ENCODE measurements at places on chromosomes 5 and 9.

DNA sequence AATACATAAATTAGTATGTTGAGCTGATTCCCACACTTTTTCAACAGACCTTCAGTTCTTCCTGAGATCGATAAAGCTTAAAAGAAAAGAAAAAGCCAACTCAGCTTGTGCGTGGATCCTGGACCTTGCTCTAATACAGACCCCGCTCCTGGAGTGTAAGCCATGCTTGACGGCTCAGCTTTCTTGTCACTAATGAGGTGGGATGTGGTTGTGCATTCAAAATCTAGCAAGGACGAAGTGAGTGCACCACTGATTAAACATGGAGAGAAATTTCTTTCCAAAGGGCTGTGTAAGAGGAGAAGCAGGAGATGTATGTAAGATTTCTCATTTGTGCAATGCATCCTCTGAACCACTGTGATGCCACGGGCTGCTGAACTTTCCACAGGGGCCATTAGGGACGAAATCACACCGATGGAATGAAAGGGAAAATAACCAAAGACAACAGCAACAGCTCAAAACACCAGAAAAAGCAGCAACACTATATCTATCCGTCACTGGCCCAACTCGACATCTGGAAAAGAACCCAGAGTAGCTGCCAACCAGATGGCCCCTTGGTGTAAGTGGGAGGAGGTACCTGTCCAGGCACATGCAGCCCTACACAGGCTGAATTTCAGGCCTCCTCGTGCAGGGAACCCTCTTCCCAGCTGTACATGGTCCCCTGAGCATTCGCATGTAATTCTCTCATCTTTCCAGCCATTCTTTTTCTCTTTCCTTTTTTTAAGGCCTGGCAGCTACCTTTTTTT lies 178.9 kb downstream of the SREK1 start:
- no peak for DNase-seq

GRCh38 chr5:15013654-15014463 lies 142.3 kb upstream of the ANKH start:
- no peak for DNase-seq

- peak; percentile 69 for DNase-seq
Observed at GRCh38 chr5:1564182-1564748, 40.5 kb upstream of the LPCAT1 start.

GRCh38 chr5:34009610-34010009 lies 1.8 kb upstream of the AMACR start:
- DNase-seq: no peak

DNA sequence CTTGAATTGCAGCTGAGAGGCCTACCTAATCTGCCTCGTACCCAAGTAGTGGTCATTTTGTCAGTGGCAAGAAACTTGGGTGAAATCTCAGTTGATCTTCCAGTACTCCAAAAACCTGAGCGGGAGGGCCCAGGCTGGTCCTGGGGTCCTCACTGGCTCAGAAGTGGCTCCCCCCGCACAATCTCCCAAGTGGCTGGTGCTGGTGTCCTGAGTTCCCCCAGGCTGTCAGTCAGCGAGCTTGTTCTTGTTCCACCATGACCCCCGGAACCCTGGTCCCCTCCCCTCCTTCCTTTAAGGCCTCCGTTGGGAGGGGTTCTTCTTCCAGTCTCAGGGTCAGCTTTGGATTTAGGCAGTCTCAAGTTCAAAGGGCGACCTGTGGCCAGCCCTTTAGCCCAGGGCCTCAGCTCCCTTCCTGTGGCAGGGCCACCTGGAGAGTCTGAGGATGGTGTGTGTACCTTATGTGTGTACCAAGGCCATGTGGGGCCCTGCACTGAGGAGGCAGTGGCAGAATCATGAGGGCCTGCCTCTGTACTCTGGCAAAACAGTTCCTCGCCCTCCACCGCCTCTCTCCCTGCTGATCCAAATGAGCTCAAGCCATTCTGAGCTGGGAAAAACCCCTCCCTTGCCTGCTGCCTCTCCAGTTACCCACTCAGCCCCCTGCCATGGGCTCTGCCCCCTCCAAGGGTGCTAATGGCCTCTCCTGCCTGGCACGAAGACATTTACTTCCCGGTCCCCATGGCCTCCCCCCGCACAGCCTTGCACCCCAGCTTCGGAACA lies 4.5 kb upstream of the DBN1 start:
- no peak for DNase-seq

DNA sequence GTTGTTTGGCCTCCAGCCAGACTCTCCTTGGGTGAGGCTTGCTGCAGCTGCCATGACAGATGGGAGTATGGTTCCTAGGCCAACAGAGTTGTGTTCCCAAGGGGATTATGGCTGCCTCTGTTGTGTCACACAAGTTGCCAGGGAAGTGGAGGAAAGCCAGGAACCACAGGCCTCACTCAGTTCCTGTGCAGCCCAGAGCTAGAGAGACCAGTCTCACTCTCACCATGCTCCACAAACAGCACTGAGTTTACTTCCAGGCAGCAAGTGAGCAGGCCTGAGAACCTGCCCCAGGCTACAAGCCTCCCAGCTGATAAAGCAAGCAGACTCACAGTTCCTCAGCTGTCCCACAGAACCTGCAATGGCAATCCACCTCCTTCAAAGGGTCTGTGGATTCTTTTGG lies 273.6 kb upstream of the TAS2R1 start:
- no peak for DNase-seq

DNA sequence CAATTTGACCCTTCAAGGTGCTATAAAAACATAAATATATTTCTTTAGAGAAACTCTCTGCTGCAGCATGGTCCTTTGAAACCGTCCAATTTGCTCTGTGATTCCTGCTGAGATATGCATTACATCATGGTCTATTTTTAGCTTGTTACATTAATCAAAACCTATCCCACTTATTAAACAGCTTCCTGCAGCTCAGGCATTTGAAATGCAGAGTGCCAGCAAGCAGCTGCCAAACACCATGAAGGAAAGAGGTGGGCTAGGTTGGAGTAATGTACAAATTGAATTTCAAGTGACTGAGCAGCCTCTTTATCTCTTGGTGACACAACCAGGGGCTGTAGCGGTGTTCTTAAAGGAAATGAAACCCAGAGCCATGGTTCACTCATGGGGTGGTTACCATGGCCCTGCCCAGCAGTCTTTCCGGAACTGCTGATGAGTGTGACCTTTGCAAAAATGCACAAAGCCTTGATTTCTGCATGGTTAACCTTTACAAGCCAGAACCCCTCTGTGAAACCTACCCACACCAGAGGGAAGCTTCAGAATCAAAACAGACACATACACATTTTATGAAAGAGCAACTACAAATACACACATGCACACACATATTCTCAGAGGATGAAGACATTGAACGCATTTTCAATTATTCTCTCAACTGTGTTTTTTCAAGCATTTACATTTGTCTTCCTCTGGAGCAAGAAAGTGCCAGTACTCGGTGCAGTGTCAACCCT lies 155.8 kb upstream of the ZNF608 start:
- DNase-seq: no peak

GRCh38 chr5:99030906-99031440 lies 102.2 kb upstream of the CHD1 start:
- DNase-seq: no peak

DNA sequence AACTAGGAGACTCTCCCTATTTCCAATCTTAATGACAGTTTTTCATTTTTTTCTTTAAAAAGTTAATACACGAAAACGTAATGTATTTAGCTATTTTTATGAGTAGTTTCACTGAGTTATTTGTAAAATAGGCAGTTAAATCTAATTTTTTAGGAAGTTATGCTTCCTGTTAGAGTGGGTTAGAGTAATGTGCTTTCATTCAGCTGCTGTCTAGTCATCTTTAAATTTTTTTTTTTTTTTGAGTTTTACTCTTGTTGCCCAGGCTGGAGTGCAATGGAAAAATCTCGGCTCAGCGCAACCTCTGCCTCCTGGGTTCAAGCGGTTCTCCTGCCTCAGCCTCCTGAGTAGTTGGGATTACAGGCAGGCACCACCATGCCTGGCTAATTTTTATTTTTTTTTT lies 34.0 kb downstream of the CDC42SE2 start:
- no peak for DNase-seq

DNA sequence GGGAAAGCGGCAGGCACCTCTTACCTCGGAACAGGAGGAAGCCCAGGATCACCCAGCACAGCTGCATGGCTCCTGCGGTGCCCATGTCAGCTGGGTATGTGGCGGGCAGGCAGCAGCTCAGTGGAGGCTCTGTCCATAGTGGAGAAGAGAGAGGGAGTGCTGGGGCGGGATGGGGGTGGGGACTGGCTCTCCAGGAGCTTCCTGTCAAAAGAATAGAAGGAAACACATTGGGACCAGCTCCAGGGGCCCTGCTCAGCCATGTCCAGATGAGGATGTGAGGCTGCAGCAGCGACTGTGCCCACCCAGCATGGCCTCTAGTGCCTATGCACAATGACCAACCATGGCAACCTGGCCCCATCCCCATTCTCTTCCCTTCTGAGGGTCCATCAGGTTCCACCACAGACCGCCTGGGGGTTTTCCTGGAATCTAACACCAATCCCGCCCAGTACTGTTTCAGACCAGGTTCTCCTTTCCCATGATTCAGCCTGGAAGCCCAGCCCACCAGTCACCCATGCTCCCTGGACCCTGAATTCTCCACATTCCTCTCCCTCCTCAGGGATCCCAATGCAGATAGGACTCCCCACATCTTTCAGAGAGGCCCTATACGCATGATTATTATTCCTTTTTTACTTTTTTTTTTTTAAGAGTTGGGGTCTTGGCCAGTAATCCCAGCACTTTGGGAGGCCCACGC lies at the start of gene ECSCR:
ECSCR (minus strand) TSS at position 158 of the 691 bp plus-strand sequence; CDS start at position 85, 73 bp downstream.
- no peak for DNase-seq

DNA sequence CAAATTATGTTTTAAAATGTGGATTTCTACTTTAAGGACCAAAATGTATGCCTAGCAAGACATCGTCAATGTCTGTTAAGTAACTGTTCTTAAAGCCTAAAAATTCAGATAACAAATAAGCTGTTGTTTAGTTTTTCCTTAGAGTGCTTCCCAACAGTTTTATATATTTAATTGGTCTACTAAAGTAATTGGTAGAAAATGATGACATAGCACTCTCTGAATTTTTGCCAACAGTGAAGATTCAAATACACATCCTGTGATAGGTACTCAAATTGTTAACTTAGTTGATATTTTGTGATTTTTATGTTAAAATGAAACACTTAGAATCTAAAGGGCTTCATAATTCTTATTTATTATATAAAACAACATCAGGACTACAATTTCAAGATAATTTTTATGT lies 107.5 kb downstream of the TMEM232 start:
- DNase-seq: no peak

DNA sequence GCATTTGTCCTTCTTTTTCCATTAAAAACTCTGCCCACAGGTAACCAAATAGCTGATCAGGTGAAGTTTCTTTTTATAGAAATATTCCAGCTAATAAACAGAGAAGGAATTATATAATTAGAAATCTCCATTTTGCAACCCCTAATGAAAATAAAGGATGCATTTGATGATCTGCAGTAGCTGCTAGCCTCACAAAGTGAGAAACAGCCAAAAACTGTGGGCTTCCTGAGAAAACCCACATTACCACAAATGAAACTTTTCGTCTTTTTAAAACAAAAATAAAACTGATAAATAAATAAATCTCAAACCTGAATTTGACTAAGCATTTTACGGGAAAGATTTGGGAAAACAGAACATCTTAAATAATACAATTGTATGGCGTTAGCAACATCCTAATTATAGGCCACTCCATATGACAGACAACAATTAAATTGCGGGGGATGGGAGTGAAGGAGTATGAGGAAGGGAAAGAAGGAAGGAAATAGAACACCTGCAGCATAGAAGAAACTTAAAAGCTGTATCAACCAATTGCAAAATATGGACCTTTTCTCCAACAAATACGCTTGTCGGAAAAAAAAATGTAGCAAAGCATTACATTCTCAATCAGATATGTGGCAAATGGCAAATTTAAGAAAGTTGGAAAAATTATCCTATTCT lies 283.0 kb upstream of the ITGA1 start:
- DNase-seq: no peak

- no peak for DNase-seq
Observed at GRCh38 chr5:113201715-113202114, 225.1 kb downstream of the DCP2 start.

DNA sequence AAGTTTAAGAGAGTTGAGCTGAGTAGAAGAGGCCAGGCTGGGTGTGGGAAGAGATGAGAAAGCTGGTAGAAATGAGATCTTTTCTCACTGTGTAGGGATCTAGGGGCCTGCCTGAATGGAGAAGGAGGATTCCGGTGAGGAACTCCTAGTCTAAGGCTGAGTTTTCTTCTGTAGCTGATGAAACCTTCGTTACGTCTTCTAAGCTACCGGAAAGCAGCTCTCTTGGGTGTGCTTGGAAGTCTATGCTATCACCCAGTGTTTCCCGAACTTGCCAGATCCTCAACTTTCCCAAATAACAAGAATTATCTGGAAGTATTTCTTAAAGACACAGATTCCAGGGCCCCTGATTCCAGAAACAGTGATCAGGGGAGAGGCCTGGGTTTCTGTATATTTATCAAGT lies 55.4 kb upstream of the TNFSF15 start:
- DNase-seq: no peak

DNA sequence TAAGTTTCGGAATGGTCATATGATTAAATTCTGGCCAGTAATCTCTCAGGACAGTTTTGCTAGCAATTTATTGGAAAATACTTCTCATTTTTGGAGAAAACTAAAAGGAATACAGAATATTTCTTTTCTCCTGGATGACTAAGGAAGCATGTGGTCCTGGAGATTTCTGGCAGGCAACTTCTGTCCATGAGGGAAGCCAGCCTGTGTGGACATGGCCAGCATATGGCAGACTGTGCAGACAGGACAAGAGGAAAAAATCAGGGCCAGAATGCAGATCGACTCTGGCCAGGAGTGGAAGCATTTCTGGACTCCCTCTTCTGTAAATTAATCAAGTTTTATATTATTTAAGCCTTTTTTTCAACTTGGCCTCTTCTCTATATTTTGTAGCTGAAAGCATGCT lies 100.4 kb upstream of the CDH18 start:
- DNase-seq: no peak

GRCh38 chr9:116153765-116154333 lies at the start of gene PAPPA:
Gene PAPPA (plus strand): TSS chr9:116153791. CDS start chr9:116154173, 382 bp downstream.
- DNase-seq: no peak

DNA sequence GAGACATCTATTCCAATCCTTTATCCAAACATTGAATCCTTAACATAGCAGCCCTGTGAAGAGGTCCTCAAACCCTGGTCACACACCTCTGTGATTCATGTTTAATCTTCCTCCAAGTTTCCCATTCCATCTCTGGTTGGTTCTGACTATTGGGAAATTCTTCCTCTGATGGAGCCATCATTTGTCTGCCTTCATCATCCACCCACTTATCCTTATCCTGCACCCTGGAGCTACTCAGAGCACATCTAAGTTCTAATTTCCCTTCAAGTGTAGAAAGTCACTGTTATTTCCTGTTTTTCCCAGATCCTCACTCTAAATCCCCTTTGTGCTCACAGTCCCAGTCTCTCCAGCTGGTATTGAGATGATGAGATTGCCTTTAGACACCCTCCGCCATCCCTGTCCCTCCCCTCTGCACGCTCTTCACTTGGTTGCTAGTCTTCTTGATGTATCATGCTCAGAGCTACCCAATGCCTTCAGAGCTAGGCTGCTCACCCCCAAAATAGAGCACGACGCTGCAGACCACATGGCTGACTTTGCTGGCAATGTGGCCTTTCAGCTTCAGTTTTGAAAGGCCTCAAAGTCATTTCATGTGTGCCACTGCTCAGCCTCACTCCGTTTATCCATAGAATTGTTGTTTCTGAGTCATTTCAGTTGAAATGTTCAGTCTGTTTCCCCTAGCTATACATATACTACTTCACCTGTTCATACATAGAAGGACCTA lies 154.3 kb downstream of the PALM2AKAP2 start:
- no peak for DNase-seq

GRCh38 chr5:31863991-31864411 lies 225.1 kb downstream of the PDZD2 start:
- no peak for DNase-seq

Measured in sciatic nerve (tissue), 2 donors.